ENCODE measurements at places on chromosomes 3 and 15.

DNA sequence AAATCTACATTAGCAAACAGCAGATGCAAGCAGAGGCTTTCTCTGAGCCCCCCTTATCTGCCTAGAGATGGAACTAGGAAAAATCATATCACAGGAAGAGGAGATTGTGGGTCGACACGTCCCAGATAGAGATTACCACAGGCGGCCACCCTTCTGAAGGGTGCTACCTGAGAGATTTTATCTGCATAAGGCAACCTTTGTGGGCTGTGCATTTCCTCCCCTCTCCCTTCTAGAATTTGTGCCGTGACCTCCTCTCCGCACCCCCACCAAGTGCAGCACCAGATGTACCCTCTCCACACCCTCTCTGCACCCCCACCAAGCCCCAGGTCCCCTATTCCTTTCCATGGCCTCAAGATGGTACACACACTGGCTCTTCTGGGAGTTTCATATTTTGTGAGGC, 27.4 kb downstream of the METTL6 start:
- DNase-seq = no peak

GRCh38 chr15:89469426-89470096, 26.8 kb downstream of the RHCG start:
- DNase-seq = no peak

- DNase-seq = peak; percentile 50
Measured at GRCh38 chr15:50182219-50183013, 420 bp downstream of the SLC27A2 start.

GRCh38 chr15:26595611-26596010, 177.3 kb downstream of the GABRB3 start:
- DNase-seq = no peak

DNA sequence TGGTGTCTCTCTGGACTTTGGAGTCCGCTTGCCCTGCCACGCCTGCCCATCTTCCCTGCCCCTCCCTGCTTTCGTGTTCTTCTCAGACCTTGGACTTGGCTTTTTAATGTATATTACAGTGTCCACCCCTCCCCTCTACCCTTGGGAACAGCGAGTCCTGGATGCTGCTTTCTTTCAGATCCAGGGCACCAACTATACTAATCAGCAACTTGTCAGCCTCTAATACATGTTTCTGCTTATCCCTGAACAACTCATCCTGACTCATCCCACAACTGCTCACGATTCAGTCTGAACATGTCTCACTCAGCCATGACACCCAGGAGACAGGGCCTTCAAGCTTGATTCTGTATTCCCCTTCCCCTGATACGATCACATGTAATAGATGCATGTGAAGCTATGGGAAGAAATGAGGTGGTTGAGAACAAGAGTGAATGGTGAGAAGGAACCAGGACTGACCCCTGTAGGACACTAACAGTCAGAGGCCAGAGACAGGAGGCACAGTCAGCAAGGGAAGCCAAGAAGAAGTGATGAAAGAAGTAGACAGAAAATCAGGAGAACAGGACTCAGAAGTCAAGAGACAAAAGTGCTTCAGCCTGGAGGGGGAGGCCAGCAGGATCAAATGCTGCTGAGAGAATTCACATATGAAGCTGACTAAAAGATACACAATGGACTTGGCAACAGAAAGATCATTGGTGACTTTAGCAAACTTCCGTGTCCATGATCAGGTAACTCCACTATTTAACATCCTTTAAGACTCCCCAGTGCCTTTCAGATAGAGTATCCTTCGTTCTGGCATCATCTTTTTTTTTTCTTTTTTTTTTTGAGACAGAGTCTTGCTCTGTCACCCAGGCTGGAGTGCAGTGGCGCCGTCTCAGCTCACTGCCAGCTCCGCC, 35.4 kb downstream of the BCL2L10 start:
- no peak for DNase-seq

DNA sequence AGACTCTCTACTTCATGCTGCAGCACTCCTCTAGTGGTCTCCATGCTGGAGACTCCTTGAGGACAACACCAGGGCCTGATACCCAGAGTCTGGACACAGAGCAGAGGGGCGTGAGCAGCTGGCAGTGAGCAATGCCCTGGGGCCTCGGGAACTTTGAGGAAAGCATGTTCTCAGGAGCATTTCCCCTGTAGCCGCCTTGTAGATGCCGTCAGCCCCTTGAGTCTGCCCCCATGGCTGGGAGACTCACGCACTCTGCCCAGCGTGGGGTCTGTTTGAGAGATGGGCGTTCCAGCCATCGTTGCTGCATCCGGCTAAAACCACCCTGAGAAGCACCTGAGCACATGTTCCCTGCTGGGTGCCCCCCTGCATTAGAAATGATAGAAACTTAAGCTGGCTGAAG, 56.8 kb downstream of the PLXNA1 start:
- DNase-seq = no peak

DNA sequence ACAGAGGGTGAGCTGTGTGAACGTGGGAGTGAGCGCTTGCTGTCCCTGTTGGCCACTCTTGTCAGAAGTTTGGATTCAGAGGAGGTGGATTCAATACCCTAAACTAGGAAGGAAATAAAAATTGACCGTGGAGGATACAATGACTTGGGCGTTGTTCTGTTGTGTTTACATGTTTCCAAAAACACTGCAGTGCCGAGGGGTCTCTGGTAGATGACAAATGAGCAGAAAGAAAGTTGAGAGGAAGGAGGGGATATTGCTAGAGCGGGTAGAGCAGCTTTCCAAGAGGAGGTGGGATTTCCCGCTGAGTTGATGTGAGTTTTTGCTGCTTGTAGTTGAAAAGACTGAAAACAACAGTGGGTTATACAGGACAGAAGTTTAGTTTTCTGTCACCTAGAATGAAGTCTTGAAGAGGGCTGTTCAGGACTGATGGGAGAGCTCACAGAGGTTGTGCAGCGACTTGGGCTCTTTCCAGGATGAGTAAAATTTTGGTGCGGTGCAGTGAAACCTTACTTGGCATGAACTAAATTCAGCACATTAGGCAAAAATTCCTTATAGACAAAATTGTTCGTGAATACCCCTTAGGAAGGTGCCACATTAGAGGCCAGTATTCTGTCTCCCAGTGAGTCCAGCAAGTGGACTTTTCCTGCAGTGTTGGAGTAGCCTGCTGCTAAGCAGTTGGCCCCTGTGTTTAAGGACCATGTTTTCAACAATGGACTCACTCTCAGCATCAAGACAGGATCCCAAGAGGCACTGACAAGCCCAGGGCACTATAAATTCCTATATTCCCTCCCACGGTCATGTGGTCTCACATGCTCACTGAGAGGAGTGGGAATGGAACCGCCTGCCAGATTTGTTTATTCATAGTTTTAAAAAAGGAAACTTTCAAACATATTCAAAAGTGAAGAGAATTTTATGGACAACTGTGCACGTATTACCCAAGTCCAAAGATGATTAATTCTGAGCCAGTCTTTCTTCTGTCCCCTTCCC, 435.0 kb upstream of the C2CD4B start:
- DNase-seq = no peak

DNA sequence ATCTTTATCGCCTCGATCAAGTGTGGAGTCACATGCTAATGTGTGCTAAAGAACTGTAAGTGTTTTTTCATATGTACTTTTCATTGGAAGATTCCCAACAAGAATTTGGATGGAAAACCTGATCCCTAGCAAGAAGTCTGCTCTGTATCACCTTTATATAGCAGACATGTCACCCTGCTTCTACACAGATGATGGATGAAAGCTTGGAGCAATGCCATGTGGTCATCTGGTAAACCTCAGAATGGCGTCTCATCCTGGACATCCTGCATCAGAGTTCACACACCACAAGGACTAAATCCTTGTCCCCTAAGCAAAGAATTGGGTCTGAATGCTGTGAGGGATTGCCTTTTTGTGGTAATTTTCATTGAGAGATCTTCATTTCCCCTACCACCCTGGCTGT, 42.1 kb upstream of the CTDSPL start:
- DNase-seq = no peak

DNA sequence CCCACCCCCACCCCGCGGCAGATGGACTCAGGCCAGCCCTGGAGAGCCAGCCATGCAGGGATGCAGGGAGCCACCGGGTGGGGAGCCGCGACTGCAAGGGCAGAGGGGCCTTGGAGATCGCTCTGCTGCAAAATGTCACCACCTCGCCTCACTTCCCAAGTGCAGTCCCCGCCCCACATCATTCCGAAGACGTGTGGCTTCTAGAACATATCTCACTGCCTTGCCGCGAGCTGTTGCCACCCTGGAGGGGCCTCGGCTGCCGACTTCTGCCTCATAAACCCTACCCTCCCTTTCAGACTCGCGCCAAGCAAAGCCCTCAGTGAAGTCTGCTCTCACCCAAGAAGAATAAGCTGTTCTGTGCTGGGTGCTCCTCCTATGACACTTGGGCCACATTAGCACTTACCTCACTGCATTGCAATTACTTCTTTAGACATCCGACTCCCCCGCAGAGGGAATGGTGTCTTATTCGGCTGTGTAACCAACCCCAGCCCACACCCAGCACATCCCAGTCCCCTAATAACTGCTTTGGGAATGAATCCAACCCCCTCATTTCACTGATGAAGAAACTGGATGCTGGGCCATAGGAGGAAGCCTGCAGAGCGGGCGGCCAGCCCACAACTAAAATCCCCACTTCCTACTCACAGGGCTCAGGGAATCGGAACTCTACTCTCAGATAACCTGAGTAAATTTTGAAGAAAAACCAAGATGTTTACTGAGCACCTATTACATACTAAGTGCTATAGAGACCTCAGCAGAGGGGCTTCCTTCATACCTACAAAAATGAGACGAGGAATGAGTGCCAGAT, 8.6 kb downstream of the TLE3 start:
- DNase-seq = no peak

DNA sequence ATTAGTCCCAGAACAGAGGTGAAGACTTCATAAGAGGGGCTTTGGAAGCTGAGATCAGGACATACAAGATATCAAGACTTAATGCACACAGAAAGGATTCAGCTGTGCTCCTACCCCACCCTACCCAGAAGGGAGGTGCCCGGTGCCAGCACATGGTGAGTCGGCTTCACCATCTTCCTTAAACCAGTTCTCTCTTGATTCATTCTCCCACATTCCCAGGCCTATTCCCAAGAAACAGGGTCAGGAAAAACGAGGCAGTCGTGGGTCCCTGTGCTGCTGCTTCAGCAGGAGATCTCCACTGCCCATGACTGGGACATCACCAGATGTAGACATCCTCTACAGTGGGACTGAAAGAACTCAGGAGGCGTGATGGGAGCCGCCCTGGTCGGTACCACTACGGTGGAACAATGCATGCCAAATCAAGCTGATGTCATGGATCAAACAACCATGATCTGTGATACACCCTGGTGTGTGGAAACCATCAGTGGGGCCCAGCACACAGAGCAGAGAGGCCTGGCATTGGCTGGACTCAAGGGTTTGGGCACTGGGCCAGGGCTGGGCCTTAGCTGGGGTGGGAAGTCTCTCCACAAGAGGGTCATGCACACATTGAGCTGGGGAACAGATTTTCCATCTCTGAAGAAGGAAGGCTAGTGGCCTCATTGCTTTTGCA, 41.9 kb downstream of the CCDC12 start:
- no peak for DNase-seq

DNA sequence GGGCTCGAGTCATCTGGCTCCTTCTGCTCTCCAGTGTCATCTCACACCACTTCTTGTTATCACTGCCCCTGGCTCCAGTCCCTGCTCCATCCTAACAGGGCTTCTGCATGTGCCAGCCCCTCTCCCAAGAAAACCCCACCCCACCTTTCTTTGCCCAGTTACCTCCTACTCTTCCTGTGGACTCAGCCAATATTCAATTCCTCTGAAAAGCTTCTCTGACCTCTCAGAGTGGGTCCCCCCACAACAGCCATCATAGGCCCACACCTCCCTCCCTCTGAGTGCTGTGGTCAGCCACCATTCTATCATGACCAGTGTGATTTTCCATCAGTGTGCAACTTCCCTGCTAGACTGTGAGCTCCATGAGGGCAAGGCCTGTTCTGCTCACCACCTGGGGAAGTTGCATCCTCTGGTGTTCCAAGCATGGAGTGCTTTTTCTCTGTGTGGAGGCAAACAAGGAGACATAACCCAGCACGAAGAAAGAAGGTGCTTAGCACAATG, 71.6 kb downstream of the ADCY5 start:
- no peak for DNase-seq

- DNase-seq = peak; percentile 45
Measured at GRCh38 chr3:127690823-127691452, 18.2 kb downstream of the ABTB1 start.

DNA sequence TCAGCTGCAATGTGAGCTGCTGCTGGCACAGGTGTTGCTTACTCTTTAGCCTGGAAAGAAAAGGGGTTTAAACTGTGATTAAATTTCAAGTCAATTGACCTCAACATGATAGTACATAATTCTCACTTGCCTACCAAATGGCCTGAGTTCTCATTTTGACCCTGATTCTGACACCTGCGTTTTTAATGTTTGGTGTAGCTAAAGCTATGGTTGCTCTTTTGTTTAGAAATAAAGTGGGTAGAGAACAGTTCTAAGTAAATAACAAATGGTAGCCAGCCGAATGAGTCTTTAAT, 100.8 kb upstream of the SOX2 start:
- DNase-seq = no peak

- DNase-seq = no peak
Measured at GRCh38 chr3:117846238-117846637, 1136.7 kb downstream of the TUSC7 start.

DNA sequence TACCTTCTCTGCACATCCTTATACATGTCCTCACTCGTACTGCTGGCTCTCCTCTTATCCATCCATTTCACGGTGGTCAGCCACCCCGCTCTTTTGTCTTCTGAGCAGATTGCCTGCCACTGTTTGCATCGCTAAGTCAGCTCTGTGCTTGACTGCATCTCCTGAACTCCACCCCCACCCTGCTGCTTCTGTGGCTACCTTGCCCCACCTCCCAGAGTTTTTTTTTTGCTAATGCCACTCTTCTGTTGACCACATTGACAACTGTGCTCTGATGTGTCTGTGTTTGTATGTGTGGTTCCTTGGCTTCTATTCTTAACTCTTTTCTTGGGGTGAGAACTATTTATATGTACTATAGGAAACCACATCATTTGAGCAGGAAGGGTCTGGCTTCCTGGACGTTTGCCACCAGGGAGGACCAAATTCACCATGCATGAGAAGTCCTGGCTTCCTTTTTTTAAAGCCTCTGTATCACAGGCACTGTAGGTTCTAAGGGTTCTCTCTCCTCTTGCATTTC, 12.8 kb upstream of the MTMR10 start:
- DNase-seq = peak; percentile 66

- DNase-seq = no peak
Measured at GRCh38 chr3:176920766-176921160, 276.5 kb downstream of the TBL1XR1 start.
